NCI-H1105 treated with DMSO at 0.1 percent for 48 hours (cell line): ENCODE measurements at places on chromosomes 13 and 19.
A peak's percentile ranks its signal among the peaks of the same experiment; 100 is the strongest.

- DNase-seq = no peak
Measured at GRCh38 chr19:52331757-52332156, 4.3 kb upstream of the ZNF610 start.

- DNase-seq = peak; percentile 18
Measured at GRCh38 chr13:26971990-26972887, 199.4 kb downstream of the USP12 start.

GRCh38 chr13:96632536-96633320 lies 361.5 kb downstream of the OXGR1 start:
- no peak for DNase-seq

DNA sequence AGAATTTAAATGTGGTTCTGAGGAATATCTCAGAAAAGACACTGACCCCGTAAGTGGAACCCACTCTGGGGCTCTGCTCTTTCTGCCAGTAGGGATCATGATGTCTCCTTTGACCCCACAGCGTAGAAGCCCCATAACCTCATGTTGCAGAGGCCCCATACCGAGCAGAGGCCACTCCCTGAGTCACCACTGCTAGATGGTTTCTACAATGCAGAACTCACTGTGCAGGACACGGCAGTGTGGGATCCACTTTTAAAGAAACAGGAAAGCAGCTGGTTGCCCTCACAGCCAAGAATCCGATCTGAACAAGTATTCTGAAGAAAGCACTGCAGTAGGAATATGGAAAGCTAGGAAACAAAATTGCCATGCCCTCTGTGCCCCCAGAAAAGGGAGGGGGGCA lies 4.2 kb downstream of the SLC7A1 start:
- no peak for DNase-seq

GRCh38 chr13:112516218-112516617 lies 71.7 kb downstream of the TUBGCP3 start:
- no peak for DNase-seq

- no peak for DNase-seq
Measured at GRCh38 chr13:91362908-91363307, 15.4 kb downstream of the MIR17HG start.

DNA sequence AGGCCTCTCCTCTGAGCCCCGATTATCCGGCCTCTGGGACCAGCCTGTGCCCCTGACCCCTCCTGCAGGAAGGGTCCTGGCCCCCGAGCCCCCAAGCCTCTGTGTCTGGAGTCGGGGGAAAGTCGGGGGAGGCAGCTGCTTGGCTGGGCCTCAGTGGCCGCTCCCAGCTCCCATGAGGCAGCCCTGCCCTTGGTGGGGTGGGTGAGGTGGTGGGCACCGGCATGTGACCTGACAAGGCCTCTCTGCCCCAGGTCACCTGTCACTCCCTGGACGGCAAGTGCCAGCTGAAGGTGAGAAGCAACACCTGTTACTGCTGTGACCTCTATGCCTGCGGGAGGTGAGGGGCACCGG lies 41.5 kb downstream of the TMEM255B start:
- DNase-seq = no peak

- no peak for DNase-seq
Measured at GRCh38 chr13:72221276-72221962, 354.4 kb upstream of the DACH1 start.

GRCh38 chr19:3370214-3370720 lies 3.9 kb downstream of the NFIC start:
- no peak for DNase-seq

GRCh38 chr13:22801402-22802003 lies 379.3 kb upstream of the SGCG start:
- peak; percentile 13 for DNase-seq

DNA sequence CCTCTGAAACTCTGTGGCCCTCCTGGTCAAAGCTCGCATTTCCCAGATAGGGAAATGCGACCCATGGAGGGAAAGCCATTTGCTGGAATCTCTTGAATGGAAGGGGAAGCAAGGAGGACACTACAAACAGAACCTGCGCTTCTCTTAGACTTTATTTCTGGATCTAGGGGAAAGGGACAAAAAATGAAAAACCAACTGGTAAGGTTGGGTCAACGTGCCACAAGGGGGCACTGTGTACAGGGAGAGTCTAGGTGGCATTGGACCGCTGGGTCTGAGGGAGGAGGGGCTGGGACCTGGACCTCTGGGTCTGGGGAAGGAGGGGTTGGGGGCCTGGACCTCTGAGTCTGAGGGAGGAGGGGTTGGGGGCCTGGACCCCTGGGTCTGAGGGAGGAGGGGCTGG lies 5.0 kb downstream of the KLK4 start:
- peak; percentile 23 for DNase-seq

DNA sequence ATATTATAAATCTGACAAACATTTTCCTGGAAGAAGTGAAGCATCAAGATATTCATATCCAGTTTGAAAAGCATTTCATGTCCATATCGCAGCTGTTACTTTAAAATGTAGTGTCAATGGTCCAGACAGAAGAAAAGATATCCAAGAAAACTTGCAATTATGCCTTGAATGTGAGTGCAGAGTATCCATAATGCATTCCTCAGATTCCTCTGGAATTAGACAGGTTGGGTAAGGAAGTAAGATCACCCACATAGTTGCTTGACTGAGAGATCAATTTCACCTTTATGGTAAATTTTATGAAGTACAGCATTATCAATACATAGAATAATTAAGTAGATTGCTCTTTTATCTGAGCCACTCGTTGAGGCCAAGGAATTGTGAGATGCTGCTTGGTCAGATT lies 327.0 kb upstream of the SLITRK5 start:
- DNase-seq = no peak

- no peak for DNase-seq
Measured at GRCh38 chr19:43936188-43936587, 1.1 kb upstream of the ZNF45 start.

- no peak for DNase-seq
Measured at GRCh38 chr13:113546571-113547237, 37.8 kb upstream of the TFDP1 start.

DNA sequence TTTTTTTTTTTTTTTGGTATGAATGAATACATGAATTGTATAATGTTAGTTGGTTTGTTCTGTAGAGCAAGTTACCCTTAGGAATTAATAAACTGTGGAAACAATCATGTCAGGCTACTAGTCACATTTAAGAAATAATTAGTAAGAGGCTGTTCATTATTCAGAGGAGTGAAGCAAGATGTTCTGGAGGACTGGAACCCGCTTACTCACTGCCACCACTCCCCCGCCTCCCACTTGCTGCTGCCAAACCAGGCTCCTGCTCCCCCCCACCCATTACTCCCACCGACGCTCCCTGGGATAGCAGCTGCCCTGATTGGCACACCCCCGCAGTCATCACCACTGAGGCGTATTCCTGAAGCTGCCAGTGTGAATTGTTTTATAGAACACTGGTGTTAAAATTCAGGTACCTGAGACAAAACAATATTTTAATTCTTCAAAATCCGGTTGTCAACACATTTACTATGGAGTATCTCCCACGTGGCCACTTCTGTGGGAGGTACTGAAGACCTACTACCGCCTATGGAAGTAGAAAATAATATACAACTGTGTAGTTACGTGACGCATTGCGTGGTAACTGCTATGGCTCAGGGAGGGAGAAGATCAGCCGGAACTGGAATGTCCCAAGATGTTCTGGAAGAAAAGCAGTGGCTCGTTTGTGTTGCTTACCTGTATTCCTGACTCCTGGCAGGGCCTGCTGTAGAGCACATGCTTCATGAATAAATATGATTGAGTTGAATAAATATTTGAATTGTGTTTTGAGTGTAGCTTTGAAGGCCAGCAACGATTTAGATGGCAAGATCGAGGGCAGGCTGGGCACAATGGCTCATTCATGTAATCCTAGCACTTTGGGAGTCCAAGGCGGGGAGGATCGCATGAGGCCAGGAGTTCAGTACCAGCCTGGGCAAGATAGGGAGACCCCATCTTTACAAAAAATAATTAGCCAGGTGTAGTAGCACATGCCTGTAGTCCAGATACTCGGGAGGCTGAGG lies 1.7 kb downstream of the DPY19L3 start:
- no peak for DNase-seq

- no peak for DNase-seq
Measured at GRCh38 chr13:35557475-35557874, 81.0 kb upstream of the MAB21L1 start.

DNA sequence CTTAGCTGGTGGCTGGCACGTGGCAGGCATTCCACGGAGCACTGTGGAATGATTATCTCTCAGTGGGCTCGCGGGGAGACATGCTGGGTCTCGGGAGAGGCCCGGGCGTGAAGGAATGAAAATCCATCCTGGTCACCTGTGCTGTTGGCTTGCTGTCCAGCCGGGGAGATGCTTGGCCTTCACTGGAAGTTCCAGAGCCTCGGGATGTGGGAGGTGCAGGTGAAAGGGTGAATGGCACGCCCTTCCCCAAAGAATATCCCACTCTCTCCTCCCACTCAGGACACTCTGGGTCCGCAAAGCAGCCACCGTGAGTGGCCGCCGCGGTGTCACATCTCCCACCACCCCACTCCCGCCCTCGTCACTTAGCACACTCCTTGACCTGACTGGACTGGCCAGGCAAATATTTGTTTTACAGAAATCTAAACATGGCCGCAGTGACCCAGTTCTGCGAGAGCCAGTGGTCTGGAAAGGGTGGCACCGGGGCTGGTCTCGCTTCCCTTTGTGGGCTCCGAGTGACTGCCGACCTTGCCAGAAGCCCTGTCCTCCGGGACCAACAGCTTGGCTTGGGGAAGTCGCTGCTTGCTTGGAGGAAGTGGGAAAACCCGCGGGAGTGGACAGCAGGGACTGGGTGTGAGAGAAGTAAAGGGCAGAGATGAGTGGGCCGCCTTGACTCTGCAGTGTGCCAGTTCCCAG lies 8.0 kb downstream of the DPP9 start:
- no peak for DNase-seq

DNA sequence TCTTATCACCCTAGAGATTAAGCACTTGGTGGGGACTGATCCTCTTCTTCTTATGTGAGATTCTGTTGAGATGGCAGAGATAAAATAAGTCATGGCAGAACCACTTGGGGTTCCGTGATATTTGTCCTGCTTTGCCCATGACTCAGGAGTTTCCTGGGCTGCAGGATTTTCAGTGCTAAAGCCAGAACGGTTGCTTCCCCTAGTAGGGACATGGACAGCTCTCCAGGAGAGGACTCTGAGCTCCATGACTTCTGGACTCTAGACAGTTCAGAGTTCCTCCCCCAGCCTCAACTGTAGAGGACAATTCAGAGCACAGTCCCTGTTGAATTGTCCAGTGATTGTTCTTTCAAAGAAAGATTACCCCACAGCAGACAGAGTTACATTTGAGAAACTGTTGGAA lies 98.8 kb downstream of the OLFM4 start:
- DNase-seq = no peak

DNA sequence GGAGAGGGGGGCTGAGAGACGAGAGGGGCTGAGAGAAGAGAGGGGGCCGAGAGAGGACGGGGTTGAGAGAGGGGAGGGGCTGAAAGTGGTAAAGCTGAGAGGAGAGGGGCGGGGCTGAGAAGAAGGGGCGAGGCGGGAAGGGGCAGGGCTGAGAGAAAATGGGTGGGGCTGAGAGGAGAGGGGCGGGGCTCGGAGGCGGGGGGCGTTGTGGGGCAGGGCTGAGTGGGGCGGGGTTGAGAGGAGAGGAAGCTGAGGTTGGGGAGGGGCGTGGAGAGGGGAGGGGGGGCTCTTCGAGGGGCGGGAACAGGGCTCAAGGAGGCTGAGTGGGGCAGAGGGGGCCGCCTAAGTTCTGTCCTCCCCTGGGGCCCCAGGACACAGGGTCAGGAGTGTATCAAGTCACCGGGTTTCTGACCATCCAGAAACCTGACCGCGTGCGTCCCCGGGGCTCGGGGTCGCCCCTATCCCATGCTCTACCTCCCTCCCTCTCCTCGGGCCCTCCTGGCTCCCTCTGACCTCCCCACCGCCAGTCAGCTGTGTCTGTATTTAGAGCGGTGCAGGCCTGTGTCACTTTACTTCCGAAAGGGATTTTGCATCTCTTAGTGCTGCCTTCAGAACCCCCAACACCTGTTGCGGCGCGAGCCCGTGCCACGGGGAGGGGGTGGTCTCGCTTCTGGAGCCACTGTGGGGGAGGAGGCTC lies 38.6 kb upstream of the SEMA6B start:
- DNase-seq = peak; percentile 43

DNA sequence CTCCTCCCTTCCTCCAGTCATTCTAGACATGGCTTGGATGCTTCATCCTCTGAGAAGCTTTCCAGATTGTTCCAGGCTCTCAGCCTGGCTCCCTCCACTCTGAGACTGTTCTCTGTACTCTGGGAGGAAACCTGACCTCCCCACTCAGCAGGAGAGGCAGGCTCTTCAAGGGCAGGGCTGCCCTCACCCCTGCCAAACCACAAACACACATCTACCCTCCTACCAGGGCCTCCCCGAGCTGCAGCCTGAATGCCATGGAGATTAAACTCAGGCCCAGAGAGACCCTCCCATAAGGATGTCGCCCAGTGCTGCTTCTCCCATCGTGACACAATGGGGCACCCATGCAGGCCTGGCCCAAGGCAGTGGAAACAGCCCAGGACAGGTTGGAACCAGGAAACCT lies 16.2 kb downstream of the NUMBL start:
- no peak for DNase-seq

GRCh38 chr19:29876414-29876813 lies 64.6 kb downstream of the CCNE1 start:
- DNase-seq = no peak

GRCh38 chr19:19610376-19611202 lies 7.9 kb downstream of the PBX4 start:
- DNase-seq = no peak

- DNase-seq = no peak
Measured at GRCh38 chr13:65505941-65506340, 1724.2 kb downstream of the PCDH9 start.

GRCh38 chr13:80685942-80686341 lies 345.0 kb upstream of the SPRY2 start:
- no peak for DNase-seq

- DNase-seq = no peak
Measured at GRCh38 chr13:93289053-93289452, 62.4 kb downstream of the GPC6 start.

DNA sequence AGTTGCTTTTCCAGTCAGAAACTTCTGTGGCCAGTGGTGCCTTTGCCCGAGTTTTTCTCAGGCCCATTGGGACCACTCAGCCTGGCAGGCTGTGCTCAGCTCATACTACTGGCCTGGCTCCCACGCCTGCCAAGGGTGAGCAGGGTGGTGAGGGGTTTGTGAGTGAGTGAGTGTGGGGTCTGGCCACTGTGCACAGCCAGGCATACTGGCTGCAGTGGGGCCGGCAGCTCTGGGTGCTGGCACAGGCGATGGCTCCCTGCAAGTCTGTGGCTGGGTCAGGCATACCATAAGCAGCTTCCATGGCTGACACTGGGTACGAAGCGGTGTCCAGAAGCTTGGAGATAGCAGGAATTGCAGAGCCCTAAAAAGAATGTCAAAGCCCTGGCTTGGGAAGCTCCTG lies 161.0 kb downstream of the SLITRK6 start:
- no peak for DNase-seq
